Stimulated activated CD4-positive, alpha-beta T cell treated with anti-CD3 and anti-CD28 coated beads, Interleukin-12 subunit alpha, Interleukin-12 subunit beta, amount 100 ng/mL, for 4 hours (primary cell): ENCODE measurements at places on chromosomes 12 and 14.

- DNase-seq = no peak
These were observed 116.8 kb downstream of the WIF1 start for GRCh38 chr12:65004270-65004669.

DNA sequence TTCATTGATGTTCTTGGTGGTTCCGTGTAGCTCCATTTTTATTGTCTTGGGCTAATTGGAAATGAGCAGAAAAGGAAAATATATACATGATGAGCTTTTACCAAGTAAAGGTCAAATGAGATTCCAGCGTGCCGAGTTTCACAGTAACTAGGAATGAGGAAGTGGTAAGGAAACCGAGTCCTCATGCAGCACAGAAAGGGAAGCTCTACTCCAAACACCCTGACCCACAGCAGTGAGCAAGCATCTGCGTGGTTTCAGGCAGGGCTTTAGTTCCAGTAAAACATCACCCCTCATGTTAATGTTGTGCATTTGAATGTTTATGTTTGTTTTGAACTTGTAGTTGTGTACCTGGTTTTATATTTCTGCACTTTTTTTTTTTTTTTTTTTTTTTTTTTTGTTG is 208.0 kb downstream of the SLC41A2 start:
- no peak for DNase-seq

DNA sequence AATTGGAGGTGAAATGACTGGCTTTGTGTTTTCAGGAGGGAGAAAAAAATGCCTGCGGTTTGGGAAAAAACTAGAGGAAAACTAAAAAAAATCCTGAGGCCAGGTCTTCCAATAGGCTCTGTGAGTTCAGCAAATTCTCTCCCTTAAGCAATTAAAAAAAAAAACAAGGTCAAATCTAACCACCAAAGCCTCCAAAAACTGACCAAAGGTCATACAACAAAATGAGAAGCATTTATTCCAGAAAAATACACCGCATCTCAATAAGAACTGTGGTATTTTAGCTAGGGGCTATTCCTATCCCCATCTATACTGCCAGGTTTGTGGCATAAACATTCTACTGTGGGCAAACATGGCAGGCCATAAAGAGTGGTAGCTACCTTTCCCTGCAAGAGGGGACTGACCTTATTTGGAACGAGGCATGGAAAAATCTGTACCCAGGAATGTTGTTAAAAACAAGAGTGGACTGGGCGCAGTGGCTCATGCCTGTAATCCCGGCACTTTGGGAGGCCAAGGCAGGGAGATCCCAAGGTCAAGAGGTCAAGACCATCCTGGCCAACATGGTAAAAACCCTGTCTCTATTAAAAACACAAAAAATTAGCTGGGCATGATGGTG is 60.0 kb downstream of the LRP6 start:
- no peak for DNase-seq

DNA sequence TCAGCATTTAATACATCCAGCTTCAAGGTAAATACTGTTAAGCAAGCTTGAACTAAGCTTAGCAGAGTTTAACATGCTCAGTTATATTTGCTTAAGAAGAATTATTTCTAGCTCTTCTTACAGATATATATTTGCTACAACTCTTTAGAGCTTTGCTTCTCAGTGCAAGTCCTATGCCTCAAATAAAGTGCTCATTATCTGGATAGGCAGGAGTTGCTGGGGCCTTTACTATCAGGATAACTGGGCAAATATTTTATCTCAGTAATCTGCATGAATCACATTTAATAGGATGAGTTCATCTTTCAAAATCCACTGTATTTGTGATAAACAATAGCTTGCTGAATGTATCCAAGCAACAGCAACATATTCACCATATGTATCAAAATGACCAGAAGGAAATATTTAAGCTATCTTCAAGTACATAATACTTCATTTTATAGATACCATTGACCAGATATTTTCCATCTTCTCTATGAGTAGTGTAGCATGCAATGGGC is 187.6 kb downstream of the NOVA1 start:
- no peak for DNase-seq

DNA sequence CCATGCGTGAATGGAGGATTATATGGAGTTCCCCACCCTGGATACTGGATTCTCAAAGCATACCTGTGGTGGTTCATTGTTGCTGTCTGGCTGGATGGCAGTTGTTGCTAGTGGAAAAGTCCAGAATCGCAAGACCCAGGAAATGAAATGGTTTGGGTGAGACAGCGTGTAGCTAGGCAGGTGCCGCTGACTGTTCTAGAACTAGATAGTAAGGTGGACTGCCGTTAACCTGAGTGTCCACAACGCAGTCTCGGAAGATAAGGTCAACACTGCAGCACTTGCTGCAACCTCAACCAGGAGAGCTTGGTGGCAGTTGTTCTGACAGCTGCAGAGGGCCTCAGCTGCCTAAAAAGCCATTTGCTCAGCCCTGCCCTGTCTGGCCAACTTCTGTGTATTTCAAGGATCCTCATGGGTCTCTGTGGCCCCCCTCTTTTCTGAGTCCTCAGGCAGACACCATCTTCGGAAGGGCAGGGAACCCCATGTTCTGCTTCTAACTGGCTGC is 15.5 kb upstream of the IRF2BPL start:
- DNase-seq = no peak

DNA sequence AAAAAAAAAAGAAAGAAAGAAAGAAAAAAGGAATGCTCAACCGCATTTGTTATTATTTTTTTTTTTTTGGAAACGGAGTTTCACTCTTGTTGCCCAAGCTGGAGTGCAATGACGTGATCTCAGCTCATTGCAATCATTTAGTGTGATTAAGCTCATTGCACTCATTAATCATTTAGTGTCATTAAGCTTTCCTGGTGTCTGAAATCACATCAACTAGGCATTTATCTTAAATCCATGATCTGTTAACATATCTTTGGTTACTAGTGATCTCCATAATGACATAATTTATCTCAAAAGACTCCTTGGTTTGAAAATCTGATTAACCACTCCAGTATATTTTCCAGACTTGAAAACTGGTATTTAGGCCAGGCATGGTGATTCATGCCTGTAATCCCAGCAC is 26.3 kb downstream of the ETFBKMT start:
- DNase-seq = no peak

DNA sequence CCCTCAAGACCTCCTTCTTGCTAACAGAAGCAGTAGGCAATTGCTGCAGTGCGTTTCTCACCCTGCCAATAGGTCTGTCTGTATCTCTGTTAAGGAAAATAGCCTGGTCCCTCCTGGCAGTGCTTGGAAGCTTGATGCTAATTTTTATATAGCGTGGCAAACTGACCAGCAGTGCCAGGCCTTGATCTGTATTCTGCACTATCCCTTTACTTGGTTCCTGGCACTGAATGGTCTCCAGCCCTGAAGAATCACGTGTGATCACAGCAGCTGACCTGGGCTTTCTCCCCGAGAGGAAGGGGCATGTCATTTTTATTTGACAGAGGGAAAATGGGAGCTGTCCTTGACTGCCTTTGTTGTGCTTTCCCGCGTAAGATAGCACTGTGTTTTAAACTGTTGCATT is 48.7 kb upstream of the TRAF3 start:
- DNase-seq = no peak

- DNase-seq = no peak
These were observed 31.1 kb downstream of the SH2B3 start for GRCh38 chr12:111436811-111437210.
